Lower leg skin (tissue), 4 donors: ENCODE measurements at places on chromosomes 12 and 14. TPM values are rescaled to one million over a fixed set of nuclear protein-coding genes. Genes with fewer than 3 reads are reported as not detected.

DNA sequence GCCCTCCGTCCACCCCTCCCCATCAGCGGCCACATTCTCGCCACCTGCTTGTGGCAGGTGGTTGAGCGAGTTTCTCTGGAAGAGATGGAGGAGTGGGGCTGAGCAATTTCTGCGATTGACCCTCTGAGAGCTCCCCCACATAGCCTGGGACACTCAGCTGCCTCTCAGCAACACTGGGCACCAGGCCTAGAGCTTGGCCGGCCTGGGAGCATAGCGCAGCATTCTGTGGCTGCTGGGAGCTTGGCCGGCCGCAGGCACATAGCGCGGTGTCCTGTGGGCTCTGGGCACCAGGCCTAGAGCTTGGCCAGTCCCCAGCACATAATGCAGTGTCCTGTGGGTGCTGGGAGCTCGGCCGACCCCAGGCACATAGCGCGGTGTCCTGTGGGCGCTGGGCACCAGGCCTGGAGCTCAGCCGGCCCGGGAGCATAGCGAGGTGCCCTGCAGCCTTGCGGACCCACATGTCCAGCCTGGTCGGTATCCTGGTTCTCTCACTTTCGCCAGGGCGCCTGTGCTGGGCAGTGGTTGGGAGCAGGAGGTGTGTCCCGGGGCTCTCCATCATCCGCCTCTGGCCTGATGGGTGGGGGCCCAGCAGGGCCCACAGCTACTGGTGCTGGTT lies 43.8 kb downstream of the LRCOL1 start:
- DNase-seq = no peak

DNA sequence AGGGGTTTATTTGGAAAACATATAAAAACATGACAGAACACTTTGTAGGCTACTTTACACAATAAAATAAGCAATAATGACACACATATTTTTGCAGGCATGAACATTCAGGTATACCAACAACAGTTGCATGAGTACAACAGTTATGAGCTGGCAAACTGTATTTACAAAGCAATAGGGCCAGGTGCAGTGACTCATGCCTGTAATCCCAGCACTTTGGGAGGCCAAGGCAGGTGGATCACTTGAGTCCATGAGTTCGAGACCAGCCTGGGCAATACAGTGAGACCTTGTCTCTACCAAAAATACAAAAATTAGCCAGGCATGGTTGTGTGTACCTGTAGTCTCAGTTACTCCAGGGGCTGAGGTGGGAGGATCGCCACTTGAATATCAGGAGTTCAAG lies 101.1 kb downstream of the BMP4 start:
- DNase-seq = no peak

- no peak for DNase-seq
These were observed 41.6 kb downstream of the SCN8A start for GRCh38 chr12:51632623-51633022.

DNA sequence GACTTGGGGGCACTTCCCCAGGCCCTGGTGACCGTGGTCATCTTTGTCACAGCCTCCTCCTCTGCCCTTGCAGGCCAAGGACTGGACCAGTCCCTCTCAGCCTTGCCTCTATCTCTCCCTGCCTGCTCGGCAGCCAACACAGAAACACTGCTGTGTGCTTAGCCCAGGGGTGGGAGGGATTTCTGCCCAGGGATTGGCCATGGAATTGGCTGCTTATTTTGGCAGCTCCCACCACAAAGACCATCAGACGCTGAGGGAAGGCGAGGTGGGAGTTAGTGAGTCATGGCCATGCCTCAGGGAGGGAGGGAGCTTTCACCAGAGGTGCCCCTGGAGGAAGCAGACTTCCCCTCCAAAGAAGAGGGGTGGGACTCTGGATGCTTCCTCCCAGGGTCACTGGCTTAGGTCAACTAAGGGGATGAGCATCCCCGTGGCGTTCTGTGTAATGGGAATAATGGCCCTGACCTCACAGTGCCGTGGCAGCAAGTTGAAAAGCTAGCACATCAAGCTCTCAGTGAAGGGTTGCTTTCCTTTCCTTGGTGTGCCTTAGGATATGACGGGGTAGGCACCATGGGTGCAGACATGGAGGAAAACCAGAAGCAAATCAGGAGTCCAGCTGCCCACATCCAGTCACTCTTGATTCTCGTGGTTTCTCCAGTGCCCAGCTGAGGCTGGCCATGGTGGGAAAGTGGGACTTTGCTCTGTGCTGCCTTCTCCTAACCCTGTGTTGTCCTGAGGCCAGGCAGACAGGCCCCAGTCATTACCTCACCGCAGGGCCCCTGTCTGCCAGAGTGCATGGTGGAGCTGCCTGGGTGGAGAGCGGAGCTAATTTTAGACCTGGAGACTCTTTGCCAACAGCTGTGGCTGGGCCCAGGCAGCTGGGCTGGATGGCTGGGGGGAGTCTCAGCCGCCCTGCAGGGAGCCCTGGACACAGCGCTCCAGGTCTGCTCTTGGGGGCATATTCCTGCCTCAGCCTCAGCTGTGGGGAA lies 21.4 kb downstream of the B4GALNT3 start:
- DNase-seq = peak; percentile 81

DNA sequence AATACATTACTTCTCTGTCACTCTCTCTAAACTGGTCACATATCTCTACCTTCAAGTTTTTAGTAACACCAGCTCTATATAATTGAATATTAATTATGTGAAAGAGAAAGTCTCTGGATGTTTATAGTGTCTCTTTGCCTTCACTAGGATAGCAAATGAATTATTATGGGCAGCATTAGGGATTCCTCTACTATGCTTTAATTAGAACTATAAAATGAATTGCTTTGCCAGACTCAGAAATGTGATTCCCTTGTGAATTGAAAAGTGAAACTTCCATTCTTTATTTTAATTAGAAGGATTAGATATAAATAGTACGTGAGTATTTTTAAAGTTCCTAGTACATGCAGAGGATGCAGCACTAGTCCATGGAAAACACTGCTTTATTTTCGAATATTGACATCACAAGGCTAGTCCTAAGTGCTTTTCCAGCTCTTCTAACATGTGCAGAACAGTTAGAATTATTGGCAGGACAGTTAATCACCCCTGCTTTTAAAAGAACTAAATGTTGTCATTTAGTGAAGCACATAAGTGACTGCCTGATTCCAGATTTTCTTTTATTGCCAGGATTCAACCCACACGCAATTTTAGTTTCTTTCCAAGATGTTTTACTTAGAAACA lies 23.0 kb upstream of the REP15 start:
- no peak for DNase-seq

DNA sequence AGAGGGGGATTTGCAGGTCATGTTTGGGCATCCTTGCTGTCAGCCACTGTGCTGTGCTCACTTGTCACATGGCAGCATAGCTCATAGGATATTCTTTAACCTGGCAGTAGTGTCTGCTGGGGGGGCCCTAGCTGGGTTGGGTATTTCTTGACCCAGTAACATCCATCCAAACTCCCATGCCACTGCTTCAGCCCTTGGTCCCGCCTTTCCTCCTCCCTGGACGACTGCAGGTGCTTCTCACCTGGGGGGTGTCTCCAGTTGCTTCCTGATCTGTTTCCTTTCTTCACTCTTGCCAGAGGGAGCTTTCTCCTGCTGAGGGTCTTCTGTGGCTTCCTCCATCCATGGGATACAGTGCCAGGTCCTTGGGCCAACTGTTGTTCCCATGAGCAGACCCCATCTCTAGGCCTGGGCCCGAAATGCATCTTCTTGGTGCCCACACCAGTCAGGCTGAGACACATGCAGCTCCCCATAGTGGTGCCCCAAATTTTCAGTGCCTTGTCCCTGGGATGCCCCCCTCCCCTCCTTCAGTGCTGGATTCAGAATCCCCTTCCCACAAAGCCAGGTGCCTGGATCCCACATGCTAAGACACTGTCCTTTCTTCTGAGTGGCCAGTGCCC lies 20.5 kb downstream of the C14orf132 start:
- DNase-seq = peak; percentile 67

DNA sequence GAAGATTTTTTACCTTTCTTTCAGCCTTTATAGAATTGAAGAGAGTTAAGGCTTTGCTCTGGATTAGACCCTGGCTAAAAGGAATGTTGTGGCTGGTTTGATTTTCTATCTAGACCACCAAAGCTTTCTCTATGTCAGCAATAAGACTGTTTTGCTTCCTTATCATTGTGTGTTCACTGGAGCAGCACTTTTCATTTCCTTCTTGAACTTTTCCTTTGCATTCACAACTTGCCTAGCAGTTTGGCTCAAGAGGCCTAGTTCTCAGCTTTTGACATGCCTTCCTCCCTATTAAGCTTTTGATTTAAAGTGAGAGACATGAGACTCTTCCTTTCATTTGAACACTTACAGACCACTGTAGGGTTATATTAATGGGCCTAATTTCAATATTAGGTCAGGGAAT lies 64.1 kb upstream of the USP15 start:
- no peak for DNase-seq

DNA sequence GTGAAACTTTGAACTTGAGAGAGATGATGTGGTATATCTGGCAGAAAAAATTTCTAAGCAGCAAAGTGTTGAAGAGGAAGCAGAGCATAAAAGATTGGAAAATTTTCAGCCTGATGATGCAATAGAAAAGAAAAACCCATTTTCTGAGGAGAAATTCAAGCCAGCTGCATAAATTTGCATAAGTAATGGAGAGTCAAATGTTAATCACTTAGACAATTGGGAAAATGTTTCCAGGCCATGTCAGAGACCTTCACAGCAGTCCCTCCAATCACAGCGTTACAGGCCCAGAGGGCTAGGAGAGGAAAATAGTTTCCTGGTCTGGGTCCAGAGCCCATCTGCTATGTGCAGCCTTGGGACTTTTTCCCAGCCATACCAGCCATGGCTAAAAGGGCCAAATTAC lies 469.0 kb upstream of the FOXG1 start:
- DNase-seq = no peak

GRCh38 chr14:54782751-54783659 lies 119.6 kb downstream of the GCH1 start:
- DNase-seq = peak; percentile 82

DNA sequence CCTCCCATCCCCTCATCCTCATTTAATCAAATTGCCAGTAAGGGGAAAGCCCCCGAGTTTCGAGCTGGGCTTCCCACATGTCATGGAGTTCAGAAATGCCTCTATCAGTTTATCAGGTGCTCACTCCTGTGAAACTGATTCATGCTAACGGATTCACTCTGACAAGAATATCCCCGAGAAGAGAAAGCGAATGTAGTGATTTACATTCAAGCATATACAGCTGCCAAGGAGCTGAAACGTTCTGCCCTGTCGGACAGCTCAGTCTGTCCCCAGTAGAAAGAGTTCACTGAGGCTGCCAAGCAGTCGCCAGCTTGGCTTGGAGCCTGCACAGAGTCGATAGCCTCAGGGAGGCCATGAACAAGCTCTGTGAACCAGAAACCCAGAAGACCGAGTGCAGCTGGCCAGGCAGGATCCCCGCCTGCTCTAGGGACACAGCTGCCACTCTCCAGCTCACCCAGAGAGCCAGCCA lies 88.4 kb downstream of the TMCC3 start:
- DNase-seq = no peak

DNA sequence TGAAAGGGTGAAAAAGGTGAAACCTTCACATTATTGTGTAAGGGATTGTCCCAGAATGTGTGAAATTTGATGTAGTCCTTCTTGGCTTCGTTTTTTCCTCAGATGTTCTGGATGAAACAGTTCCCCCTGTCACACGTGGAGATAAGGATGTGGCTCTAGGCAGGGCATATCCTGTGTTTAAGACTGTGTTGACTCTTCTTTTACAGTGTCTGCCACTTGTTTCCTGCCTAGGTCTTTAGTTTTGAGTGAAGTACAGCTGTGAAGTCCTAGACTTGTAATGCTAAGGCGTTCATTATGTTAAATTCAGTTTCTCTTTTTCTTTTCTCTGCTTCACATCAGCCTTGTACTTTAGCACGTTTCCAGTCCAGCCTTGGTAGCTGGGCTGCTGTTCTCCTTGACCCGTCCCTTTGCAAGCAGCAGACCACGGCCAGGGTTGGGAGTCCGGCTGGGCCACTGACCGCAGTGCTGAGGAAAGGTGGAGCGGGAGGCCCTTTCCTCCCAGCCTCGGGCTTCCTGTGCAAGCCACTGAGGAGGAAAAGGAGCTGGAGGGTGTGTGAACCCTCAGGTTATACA lies 59.1 kb downstream of the RASSF3 start:
- peak; percentile 83 for DNase-seq

The ARG2 gene
- total RNA-seq = 6.5 TPM

The P2RX2 gene
- not detected for total RNA-seq
